ENCODE measurements at places on chromosomes 13 and 19. TPM values are rescaled to one million over a fixed set of nuclear protein-coding genes. Genes with fewer than 3 reads are reported as not detected.

The RAB11B gene
- total RNA-seq: 80.7 TPM

The RGCC gene
- 35.1 TPM for total RNA-seq

The CEACAM1 gene
- 1.6 TPM for total RNA-seq

The ANKLE1 gene
- total RNA-seq: 0.26 TPM

The ZNF296 gene
- not detected for total RNA-seq

The PLPPR2 gene
- total RNA-seq: 19.8 TPM

The SPTBN4 gene
- 1.8 TPM for total RNA-seq

The APOC4 gene
- not detected for total RNA-seq

The COL5A3 gene
- 6.5 TPM for total RNA-seq

The CGB2 gene
- not detected for total RNA-seq

The ZNF429 gene
- 8.3 TPM for total RNA-seq

The RFPL4A gene
- total RNA-seq: not detected

DNA sequence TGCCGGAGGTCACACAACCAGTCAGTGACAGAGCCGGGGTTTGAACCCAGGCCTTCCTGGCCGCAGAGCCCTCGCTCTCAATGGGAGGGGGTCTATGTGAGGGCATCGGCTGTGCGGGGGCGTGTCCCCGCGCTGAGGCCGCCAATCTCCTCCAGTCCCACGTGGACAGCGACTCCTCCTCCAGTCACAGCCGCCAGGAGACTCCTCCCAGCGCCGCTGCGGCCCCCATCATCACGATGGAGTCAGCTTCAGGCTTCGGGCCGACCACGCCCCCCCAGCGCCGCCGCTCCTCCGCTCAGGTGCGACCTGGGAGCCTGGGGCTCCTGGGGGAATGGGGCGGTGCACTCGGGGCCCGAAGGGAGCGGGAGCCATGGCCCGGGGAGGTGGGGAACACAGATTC lies 6.0 kb downstream of the SPRED3 start:
- H3K36me3 ChIP-seq: no peaks in the 10 kb centered on the region
- H3K27ac ChIP-seq: no peak overlapping the region
- DNase-seq: no peak
- H3K4me3 ChIP-seq: no peak overlapping the region
- no peaks in the 10 kb centered on the region for H3K4me1 ChIP-seq

DNA sequence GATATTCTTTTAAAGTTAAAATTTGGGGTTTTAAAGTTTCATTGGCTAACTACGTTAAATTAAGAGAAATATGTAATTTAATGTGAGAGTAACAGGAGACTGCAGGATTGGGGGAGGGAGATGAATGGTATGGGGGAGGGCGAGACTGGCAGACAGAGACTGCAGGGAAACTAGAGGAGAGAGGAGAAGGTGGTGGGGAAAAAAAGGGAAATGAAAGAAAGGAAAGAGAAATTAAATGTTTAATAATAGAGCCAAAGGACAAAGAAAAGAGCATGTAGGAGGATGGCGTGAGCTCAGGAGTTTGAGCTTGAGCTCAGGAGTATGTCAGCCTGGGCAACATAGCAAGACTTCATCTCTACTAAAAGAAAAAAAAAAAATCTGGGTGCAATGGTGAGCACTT lies 115.9 kb downstream of the RFC3 start:
- no peaks in the 10 kb centered on the region for H3K27me3 ChIP-seq
- no peaks in the 10 kb centered on the region for H3K36me3 ChIP-seq
- no peaks in the 10 kb centered on the region for H3K4me1 ChIP-seq
- no peak for DNase-seq
- H3K4me3 ChIP-seq: no peak overlapping the region

GRCh38 chr13:25882466-25883357 lies 169.1 kb downstream of the SHISA2 start:
- H3K4me1 ChIP-seq: no peaks in the 10 kb centered on the region
- no peaks in the 10 kb centered on the region for H3K27me3 ChIP-seq
- DNase-seq: no peak

GRCh38 chr19:54352546-54352945 lies 12.2 kb downstream of the LAIR1 start:
- no peak for DNase-seq
- H3K36me3 ChIP-seq: no peaks in the 10 kb centered on the region
- no peaks in the 10 kb centered on the region for H3K4me1 ChIP-seq
- no peaks in the 10 kb centered on the region for H3K27me3 ChIP-seq
- no peak overlapping the region for H3K27ac ChIP-seq

- H3K27ac ChIP-seq: peak overlapping the region; percentile 99
- H3K36me3 ChIP-seq: peaks cover 69% of the 10 kb centered on the region
- peaks cover 51% of the 10 kb centered on the region for H3K4me1 ChIP-seq
- no peaks in the 10 kb centered on the region for H3K27me3 ChIP-seq
- H3K4me3 ChIP-seq: peak overlapping the region; percentile 96
- no peak for DNase-seq
Measured at GRCh38 chr19:3966051-3967017, 4.6 kb downstream of the DAPK3 start.

DNA sequence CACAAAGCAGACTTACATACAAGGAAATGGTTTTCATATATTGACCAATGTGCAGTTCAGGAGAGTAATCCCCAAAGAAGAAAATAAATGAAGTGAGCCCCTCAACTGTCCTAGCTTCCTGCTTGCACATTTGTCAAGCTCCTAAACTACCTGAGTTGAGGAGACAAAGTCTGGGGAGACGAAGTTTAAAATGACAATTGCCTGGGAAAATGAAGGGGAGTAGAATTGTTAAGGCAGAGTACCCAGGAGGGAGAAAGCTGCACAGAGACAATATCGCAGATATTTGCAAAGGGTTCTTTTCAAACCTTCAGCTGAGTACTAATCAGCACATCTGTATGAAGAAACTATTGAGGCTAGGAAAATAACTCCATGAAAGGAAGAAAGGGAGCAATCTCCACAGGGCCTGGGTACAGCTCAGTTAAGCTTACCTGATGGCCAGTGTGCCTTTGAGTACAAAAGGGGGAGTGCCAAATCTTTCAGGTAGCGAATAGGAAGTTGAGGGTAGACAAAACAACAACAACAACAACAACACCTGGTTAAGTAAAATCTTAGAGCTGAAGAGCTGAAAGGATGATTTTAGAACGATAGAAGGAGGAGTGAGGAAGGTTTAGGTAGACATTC lies 1700.1 kb upstream of the PRR20A start:
- no peaks in the 10 kb centered on the region for H3K4me1 ChIP-seq
- no peaks in the 10 kb centered on the region for H3K36me3 ChIP-seq
- no peak for DNase-seq

DNA sequence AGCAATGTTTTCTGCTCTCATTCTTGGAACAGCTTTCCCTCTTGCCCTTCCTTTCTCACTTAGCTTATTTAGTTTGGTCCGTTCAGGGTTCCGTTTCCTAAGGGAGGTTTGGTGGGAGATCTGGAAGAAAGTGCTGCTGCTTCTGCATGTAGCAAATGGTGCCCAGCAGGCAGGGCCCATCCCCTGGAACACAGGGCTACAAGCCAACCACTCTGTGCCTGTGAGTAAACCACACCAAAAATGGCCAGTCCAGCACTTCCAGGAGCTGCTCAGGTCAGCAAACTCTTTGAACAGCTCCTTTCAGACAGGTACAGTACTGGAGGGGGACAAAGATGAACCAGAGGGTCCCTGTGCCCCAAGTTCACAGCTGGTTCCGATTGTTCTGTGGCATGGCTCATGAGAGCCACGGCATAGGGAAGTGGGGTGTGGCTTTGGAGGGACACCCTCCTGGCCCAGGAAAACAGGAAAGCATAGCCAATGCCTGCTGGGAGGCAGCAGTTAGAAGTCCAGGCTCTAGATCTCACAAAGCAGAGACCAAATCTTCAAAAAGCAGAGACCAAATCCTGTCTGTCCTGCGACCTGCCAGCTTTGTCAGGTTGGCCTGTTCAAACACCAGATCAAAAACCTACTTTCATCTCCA lies 39.5 kb downstream of the FAM124A start:
- no peaks in the 10 kb centered on the region for H3K27me3 ChIP-seq
- H3K36me3 ChIP-seq: no peaks in the 10 kb centered on the region
- no peak for DNase-seq
- H3K4me1 ChIP-seq: peaks cover 7% of the 10 kb centered on the region
- H3K27ac ChIP-seq: no peak overlapping the region

GRCh38 chr19:48354332-48354992 lies 9.3 kb downstream of the TMEM143 start:
- DNase-seq: no peak
- H3K27ac ChIP-seq: no peak overlapping the region
- no peaks in the 10 kb centered on the region for H3K27me3 ChIP-seq
- H3K36me3 ChIP-seq: no peaks in the 10 kb centered on the region
- no peak overlapping the region for H3K4me3 ChIP-seq
- H3K4me1 ChIP-seq: no peaks in the 10 kb centered on the region

DNA sequence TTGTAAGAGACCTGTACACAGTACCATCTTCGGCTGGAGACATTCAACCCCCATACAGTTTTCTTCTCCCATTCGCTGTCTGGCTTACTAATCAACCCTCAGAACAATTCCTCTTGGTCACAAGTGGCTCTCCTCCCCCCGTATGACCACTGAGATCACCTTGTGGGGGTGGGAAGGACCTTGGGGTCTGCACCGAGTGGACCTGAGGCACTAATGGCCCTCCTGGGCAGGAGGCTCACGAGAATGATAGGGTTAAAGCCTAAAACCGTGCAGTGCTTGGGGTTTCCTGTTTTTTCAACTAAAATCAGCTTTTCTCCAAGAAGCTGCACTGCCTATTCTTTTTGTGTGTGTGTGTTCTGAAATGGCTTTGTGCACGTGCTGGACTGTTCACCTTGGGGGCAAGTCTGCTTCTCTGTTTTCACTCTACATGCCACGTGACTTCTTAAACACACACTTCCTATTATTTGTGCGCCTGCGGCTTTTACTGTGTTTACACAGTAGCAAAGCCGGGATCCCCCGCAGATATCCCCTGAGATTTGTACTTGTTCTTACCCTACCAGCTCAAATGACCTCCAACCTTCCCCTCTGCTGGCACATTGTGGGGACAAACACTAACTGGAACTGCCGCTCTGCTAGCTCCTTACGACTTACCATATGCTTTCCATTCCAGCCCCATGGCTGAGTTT lies 12.3 kb downstream of the RBM26 start:
- H3K27ac ChIP-seq: no peak overlapping the region
- no peak overlapping the region for H3K4me3 ChIP-seq
- H3K36me3 ChIP-seq: no peaks in the 10 kb centered on the region
- no peak for DNase-seq
- no peaks in the 10 kb centered on the region for H3K27me3 ChIP-seq

- no peak overlapping the region for H3K27ac ChIP-seq
- H3K27me3 ChIP-seq: peaks cover 12% of the 10 kb centered on the region
- no peak for DNase-seq
- no peak overlapping the region for H3K4me3 ChIP-seq
- no peaks in the 10 kb centered on the region for H3K36me3 ChIP-seq
- H3K4me1 ChIP-seq: no peaks in the 10 kb centered on the region
Measured at GRCh38 chr19:46126086-46126580, 1.6 kb upstream of the IGFL3 start.

GRCh38 chr19:9323557-9323918 lies 441 bp upstream of the ZNF559 start:
- H3K36me3 ChIP-seq: no peaks in the 10 kb centered on the region
- H3K4me3 ChIP-seq: peak overlapping the region; percentile 93
- H3K27ac ChIP-seq: peak overlapping the region; percentile 82
- peak; percentile 66 for DNase-seq
- peaks cover 5% of the 10 kb centered on the region for H3K4me1 ChIP-seq

GRCh38 chr19:14683439-14683838 lies 6.4 kb upstream of the ZNF333 start:
- H3K27ac ChIP-seq: no peak overlapping the region
- H3K27me3 ChIP-seq: peaks cover 2% of the 10 kb centered on the region
- no peak for DNase-seq

DNA sequence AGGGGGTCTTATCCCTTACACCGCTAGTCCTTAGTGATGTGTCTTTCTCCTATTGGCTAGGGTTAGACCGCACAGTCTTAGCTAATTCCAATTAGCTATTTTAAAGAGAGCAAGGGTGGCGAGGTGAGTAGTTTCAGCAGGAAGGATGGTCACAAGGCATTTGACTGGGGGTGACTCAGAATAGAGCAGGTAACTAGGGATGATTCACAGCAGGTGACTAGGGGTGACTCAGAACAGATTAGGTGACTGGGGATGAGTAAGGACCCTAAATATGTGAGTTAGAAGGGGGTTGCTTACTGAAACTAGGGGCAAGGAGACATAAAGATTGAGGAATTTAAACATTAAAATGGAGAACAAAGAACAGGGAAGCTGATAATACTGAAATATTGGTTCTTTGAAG lies 64.3 kb downstream of the ZNF66 start:
- no peaks in the 10 kb centered on the region for H3K4me1 ChIP-seq
- no peak overlapping the region for H3K27ac ChIP-seq
- H3K27me3 ChIP-seq: no peaks in the 10 kb centered on the region
- no peak for DNase-seq
- H3K4me3 ChIP-seq: no peak overlapping the region

DNA sequence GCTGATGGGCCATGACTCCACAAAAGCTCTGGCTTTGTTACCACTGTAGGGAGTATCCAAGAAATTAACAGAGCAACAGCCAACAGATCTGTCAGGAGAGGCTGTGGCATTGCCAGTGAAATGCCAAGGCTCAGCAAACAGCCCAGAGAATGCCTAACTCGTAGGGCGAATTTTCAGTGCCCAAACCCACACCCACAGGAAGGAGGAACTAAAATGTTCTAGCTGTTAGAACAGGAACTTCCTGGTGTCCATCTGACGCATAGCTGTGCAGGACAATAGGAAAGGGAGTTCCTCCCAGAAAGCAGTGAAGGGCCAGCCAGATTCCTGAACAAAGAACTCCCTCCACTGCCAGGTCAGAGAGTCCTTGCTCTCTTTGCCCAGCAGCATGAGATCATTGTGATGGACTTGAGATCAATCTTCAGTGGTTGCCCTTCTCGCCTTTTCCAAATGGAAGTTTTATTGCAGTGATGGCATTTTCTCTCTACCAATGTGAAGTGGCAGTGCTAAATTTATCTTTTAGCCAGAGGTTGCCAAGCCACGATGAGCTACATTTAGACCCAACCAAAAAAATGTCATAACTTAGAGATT lies 224.2 kb upstream of the STARD13 start:
- DNase-seq: no peak
- no peaks in the 10 kb centered on the region for H3K27me3 ChIP-seq
- H3K4me1 ChIP-seq: peaks cover 17% of the 10 kb centered on the region
- no peaks in the 10 kb centered on the region for H3K36me3 ChIP-seq
- peak overlapping the region; percentile 71 for H3K27ac ChIP-seq
- peak overlapping the region; percentile 8 for H3K4me3 ChIP-seq

DNA sequence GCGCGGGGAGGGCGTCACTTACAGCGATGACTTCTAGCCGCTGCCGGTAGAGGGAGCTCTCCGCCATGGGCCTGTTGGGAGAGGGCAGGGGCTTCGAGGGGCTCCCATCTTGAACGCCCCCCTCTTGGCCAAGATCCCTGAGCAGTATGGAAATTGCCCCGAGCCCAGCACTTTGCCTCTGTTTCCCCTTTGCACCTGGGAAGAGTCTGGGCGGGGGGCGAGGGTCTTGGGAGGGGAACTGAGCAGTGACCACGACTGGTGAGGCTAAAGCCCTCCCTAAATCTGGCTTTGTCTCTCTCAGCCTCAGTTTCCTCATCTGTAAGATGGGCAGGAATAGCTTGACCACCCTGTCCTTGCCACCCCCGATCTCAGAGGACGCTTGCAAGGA lies 2.8 kb downstream of the PALM3 start:
- H3K27ac ChIP-seq: no peak overlapping the region
- peaks cover 43% of the 10 kb centered on the region for H3K27me3 ChIP-seq
- H3K4me1 ChIP-seq: no peaks in the 10 kb centered on the region
- DNase-seq: no peak

GRCh38 chr13:90746230-90746629 lies 601.3 kb upstream of the MIR17HG start:
- H3K27ac ChIP-seq: no peak overlapping the region
- H3K4me3 ChIP-seq: no peak overlapping the region
- H3K4me1 ChIP-seq: no peaks in the 10 kb centered on the region
- no peaks in the 10 kb centered on the region for H3K36me3 ChIP-seq
- no peaks in the 10 kb centered on the region for H3K27me3 ChIP-seq

Data from psoas muscle (tissue), 8 donors.